ENCODE measurements at places on chromosomes 6 and 20.

GRCh38 chr6:94238868-94239267 lies 819.5 kb upstream of the EPHA7 start:
- no peak for DNase-seq

DNA sequence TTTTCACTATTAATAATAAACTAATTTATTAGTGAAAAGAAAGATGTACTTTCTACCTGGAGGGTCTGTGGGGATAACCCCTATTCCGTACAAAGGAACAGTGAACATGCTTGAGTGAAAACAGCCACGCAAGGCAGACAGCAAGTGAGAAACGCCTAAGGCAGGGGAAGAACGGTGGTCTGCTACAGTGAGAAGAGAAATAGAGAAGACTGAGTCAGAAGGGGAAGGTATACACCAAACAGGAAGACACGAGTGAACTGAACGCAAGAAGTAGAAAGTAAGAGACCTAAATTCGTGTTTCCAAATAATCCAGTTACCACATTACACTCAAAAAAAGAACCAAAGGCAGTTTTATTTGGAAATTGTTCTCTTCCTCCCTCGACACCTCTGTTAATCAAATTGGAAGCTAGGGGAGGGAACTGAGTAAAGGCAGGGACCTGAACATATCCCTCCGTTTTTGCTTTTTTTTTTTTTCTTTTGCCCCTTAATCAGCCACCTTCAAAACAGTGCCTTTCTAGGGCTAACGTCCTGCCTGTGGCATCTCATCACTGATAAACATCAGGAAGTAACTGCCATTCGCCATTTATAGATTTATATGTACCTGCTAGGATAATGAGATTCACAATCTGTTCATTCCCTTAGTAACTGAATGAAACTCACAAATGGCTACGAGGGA lies 48.9 kb downstream of the ATXN1 start:
- DNase-seq, result no peak

GRCh38 chr20:44309763-44310663 lies 989 bp downstream of the FITM2 start:
- DNase-seq, result no peak

GRCh38 chr20:45407067-45407745 lies 883 bp upstream of the DBNDD2 start:
- DNase-seq, result peak; percentile 11

DNA sequence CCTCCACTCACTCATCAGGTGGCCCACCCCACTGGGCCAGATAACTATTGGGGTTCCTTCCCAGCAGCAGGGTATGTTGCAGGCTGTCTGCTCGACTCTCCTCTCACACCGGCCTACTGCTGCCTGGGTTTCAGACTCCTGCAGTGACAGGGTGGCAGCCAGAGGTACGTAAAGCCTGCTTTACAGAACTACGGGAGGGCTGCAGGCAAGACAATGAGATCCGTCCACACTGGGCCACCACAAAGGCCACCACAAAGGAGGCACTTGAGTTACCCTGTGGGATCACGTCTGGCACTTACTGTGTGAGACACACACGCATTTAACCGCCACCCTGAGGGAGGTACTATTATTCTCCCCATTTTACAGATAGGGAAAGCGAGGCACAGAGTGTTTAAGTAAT lies 78.5 kb downstream of the NFATC2 start:
- DNase-seq, result no peak

DNA sequence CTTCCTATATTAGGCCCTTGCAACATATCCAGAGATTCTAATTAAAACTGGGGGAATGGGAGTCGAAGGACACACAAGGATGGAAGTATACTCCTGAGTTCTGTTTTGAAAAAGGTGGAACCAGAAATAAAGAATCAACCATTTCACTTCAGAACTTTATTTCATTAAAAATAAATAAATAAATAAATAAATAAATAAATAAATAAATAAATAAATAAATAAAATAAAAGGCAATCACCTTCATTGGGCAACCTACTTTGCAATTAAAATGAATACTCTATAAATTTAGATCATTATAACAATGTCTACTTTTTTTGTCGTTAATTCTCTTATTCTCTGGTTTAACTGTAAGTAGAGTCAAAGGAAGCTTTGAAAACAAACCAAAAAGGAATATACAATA lies 25.6 kb downstream of the GPR63 start:
- no peak for DNase-seq

- DNase-seq, result no peak
These were observed 3.5 kb upstream of the CDH26 start for GRCh38 chr20:59954718-59955117.

DNA sequence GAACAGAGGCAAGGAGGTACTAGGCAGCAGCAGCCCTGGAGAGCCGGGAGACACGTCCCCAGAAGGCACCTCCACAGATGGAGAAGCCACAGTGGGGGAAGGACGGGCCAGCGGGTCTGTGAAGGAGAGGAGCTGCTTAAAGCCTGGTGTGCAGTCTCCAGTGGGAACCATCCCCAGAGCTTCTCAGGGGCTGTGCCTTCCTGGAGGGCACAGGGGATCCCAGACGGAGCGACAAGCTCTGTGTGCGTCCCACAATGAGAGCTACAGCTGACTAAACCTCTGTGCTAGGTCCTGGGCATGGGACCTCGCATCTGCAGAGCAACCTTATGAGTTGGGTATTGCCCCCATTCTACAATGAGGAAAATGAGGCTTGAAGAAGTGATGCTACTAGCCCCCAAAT lies 50.7 kb downstream of the EZR start:
- no peak for DNase-seq

DNA sequence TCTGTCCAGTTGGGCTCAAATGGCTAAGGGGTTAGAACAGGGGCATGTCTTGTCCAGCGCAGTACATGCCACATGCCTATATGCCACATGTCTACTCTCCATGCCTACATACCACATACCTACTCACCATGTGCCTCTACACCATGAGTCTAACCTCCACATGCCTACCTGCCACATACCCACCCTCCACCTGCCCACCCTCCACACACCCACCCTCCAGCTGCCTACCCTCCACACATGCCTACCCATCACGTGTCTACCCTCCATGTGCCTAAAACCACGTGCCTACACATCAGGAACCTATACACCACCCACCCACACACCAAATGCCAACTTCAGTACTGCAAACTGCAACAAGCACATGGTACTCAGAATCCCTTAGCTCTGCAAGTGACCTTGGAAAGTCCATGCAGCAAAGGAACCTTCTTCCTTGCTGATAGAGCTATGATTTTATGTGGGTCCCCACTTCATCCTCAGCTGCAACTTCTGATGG lies 113.0 kb upstream of the CST7 start:
- no peak for DNase-seq

DNA sequence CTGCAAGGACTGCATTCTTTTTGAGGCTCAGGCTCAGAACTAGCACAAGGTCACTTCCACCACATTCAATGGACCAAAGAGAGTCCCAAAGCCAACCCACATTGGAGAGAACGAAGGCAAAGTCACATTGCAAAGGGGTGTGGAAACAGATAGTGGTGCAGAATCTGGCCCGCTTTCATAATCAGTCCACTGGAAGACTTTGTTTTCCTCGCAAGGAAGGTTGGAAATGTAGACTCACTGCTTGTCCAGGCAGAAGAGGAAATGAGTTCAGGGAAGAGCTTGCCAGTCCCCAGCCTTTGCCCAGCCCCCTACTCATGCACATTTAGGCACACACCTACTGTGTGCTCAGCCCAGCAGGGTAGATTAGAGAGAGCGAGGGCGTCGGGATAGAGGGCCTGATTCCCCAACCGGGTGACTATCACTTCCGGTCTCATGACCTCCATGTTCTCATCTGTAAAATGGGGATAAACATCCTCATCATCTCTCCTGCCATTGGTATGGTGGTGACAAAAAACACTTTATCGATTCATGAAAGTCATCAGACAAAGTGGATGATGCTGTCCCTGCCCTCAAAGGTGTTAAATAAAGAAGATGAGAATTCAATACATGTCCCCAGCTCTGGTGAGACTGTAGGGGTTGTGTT lies 24.3 kb upstream of the CCN5 start:
- no peak for DNase-seq

DNA sequence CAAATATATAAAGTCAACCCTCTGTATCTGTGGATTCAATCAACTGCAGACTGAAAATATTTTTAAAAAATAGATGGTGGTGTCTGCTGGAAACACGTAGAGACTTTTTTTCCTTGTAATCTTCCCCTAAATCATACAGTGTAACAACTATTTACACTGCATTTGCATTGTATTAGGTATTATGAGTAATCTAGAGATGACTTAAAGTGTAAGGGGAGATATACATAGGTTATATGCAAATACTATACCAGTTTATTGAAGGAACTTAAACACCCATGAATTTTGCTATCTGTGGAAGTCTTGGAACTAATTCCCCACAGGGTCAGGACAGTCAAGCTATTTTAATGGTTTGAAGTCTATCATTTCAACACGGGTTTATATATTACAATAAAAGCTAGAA lies 10.2 kb downstream of the HDAC2 start:
- no peak for DNase-seq

- DNase-seq, result no peak
These were observed 140.0 kb upstream of the SGK1 start for GRCh38 chr6:134457941-134458340.

DNA sequence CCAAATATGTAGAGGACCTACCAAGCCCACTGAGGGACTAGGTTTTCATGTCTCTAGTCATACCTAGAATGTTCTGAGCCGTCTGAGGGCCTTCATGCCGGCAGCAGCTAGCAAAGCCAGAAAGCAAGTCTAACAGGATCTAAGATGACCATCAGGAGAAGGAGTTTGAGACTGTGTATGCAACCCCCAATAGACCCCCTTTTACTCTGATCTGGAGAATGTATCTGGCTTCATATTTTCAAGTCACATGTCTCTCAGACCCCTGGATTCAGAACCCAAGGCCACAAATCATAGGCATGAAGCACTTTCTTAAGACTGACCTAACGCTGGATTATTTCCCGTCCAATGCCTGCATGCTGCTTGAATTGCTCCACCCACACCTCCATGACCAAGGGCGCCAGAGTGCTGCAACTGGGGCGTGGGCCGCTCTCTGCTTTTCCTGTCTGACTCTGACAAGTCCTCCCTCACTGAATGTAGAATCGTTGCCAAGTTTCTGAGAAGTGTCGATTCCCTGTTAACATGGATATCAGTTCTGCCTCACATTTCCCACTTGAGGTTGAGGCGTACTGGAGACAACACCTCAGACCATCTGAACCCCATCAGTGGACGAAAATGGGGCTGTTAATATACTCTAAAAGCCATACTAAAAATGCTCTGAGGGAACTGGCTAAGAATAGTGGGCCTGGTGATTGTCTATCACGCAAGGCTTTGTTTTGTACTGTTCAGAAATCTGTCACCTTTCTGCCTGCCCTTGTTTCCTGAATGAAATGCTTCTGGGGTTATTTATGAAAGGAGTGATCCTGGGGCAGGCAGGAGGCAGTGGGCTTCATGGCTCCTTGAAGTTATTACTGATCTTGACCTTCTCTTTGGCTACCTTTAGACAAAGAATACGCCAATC lies 23.9 kb upstream of the ASXL1 start:
- no peak for DNase-seq

DNA sequence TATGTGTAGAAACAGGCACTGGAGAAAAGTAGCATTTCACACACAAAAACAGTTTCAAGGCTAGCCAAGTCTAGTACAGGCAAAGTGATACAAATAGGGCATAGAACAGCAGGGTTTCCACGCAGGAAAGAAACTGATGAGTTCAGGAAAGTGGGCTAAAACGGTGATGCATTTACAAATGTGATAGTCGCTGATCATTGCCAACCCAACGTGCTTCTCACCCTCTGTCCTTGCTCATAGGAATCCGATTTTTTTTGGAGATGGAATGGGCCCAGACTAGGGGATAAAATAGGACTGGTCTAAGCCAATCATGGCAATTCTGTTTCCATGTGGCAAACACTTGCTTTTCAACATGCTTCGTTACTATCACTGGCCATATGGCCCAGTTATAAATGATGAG lies 536.6 kb downstream of the PRKN start:
- no peak for DNase-seq

DNA sequence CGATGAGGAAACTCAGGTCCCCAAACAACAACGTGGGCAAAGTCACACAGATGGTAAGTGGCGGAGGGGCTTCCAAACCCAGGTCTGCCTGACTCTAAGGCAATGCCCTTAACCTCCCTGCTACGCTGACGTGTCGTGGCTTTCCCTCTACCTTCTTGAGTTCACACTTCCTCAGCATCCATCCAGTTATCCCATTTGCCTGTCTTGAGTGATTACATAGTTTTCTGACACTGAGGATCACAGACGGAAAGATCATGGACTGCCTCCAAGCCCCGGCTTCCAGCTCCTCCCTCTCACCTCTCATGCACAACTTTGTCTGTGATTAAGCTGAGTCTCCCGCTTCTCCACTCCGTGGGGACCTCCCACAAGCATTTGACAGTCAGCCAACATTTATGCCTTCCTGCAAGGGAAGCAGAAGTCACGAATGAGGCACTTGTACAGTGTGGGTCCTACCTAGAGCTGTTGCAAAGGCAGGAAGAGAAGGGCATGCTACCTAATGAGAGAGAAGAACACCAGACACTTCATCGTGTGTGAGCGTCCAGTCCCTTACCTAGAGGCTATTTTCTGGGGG lies 33.8 kb downstream of the TBC1D7 start:
- no peak for DNase-seq

Data from HAP-1 (cell line).